ENCODE measurements at places on chromosomes 7 and 10.

GRCh38 chr10:91759581-91759986, 38.6 kb upstream of the TNKS2 start:
- DNase-seq = no peak

GRCh38 chr7:155380221-155380861, 77.6 kb upstream of the EN2 start:
- peak; percentile 37 for DNase-seq

DNA sequence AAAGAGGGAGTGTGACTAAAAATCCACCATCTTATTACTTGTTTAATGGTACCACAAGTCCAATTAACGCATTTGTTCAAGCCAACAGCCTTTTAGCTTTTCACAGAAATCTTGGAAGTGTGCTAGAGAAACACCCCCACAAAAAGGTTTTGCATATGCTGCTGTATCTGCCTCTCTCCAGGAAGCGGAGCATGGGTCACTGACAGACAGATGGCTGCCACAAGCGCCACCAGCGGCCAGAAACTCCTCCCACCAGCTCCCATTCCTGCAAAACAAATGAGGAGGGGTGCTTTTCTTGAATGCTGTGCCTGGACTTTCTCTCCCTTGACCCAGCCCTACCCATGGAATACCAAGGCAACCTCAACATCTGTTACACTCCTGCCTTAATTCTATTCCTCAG, 176.3 kb upstream of the LRGUK start:
- DNase-seq = no peak

DNA sequence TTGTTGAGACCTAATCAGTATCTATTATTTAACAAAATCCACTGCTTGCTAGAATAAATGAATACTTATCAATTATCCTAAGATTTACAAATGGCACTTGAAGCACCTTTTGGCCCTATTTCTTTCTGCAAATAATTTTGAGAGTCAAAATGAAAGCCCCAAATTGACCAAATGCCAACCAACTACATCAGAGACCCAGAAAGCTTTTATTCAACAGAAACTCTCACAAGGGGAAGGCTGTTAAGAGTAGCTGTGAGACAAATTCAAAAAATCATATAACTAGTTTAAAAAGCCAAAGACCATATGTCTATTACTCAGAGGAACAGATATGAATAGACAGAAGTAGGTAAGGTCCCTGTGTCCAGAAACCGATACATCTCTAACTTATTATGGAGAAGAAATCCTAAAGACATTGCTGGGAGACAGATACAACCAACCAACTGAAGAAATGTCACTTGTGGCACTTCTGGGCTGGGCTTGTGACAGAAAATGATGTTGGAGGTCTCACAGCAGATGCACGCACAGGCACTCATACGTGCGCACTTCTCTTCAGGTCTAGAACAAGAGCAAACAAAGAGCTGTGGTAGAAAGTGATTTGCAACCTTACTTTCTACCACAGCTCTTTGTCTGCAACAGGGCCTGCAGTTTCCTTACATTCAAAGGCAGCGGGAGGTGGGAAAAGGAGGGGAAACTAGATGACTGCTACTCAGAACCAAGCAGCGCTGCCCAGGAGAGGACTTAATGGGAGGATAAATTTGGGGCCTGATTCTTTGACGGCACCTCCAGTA, 58.6 kb upstream of the KCNIP2 start:
- no peak for DNase-seq

DNA sequence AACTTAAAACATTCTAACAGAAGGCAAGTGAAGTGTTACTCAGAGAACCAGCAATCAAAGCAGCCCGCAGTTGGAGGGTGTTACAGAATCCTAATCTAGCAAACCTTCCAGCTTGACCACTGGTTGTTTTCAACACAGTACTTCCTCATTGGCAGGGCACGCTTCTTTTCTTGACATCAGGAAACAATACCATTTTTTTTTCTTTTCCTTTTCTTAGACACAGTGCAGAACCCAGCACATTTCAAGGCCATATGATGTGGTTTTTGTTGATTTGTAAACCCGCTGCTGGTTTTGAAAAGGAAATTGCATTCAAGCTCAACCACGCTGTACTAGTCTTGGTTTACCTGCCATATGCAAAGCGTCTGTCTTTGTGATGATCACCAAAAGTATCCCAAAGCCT, 33.4 kb downstream of the RHOBTB1 start:
- DNase-seq = no peak

DNA sequence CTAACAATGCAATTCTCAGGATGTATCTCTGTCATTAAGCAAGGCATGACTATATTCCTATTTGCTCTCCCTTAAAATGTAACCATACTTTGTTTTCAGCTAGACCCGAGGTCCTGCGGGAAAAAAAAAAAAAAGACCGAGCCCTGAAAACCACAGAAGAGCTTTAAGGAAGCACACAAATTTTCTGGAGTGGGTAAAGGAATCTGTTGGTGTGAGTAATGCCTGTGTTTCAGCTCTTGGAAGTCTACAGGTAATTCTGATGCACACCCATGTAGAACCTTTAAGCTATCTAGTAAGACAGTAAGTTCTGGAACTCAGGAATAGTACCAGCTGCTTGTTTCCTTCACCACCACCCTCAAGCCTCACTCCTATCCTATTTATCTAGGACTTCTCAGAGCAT, 351.1 kb downstream of the PARD3 start:
- no peak for DNase-seq

GRCh38 chr7:78563191-78563590, 764.6 kb downstream of the PHTF2 start:
- no peak for DNase-seq

DNA sequence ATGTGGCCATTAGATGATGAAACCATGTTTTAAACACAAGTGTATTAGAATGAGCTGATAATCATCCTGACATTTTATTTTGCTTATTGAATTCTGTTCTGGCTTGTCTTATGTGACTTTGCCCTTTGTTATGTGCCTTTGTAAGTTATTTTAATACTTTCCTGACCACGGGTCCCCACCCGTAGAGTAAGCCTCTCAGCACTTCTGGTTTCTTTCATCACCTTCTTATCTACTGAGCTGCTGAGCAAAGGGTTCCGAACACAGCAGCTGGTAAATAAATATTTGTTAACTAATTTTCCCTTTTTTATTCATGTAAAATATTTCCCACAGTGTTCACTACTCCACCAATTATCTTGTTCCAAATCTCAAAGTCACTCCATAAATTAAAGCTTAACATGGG, 1115.3 kb downstream of the SORCS3 start:
- no peak for DNase-seq

DNA sequence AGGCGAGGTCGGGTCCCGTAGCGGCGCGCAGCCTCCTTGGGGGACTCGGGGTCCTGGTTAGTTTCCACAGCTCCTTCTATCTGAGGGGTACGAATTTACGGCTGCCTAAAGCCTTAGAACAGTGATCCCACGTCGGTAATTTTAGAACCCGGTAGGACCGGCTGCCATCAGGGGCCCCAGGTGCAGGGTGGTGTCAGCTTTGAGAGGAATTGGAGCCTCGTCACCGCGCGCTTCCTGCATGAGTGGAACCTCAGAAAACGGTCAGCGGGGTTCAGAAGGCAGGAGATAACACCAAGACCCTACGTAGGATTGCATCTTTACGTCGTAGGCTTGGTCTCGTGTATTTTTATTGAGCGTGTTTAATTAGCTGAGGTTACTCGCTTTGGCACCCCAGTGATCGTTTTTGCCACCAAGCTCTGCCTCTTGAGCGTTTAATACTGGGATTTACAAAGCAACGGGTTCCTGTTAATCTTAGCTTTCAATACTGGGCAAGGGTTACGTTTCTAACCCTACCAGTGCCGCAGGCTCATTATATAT, 443 bp downstream of the RNF32 start:
- no peak for DNase-seq
